WTC11 (cell line): ENCODE measurements at places on chromosomes 7 and 10.

DNA sequence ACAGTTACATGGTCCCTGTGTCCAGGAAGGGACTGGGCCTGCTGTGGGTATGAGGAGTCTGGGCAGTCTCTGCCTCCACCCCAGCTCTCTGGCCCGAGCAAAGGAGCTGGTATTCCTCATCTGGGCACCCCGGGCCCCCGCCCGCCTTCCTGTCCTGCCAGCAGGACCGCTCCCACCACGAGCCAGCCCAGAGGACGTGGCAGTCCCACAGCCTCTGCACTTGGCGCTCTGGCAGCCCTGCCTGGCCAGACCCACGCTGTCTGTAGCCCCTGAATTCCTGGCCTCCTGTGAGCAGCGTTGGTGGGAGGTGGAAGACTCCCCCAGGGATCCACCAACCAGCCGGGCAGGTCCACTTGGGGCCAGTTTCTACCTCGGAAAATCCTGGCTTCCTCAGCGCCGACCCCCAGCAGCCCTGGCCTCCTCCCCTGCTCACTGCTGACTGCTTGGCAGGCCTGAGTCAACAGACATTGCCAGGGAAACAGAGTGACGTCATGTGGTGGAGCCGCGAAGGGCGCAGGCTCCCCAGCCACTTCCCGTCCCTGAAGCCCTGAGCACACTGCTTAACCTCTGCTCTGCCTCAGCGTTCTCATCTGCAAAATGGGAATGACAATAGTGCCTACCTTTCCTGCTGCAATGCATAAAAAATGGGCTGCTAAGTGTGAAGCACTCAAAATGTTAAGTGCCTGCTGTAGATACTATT lies 21.6 kb upstream of the LIMK1 start:
- no peak for DNase-seq

DNA sequence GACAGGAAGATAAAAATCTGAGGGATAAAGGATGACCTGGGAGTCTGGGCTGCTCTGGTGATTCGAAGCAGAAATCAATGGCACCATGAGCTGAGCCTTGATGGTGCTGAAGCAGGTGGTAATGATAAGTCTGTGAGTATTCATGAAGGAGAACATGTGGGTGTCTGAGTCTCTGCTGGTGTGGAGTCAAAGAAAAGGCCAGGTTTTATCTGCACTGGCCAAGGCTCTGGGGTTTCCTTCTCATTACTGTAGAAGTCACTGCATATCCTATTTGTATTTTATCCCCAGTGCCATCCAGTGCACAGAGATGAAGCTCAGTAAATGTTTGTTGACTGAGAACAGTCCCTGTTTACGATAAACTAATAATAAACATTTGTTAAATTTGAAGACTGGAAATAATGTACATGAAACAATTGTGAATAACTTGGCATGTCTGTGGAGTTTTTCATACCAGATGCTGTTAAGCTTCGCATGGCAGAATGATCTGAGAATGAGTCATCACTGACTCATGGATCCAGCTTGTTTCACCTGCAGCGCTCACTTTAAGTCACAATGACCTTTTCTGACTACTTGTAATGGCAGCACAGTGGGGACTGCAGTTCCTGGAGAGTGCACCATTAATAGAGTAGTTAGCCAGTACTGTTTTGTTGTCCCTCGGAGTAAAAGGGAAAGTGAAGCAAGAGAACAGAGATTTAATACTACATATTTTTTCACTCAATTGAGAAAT lies 538.5 kb downstream of the HTR7 start:
- DNase-seq, result peak; percentile 21

GRCh38 chr10:63375859-63376258 lies 89.9 kb downstream of the JMJD1C start:
- DNase-seq, result no peak

DNA sequence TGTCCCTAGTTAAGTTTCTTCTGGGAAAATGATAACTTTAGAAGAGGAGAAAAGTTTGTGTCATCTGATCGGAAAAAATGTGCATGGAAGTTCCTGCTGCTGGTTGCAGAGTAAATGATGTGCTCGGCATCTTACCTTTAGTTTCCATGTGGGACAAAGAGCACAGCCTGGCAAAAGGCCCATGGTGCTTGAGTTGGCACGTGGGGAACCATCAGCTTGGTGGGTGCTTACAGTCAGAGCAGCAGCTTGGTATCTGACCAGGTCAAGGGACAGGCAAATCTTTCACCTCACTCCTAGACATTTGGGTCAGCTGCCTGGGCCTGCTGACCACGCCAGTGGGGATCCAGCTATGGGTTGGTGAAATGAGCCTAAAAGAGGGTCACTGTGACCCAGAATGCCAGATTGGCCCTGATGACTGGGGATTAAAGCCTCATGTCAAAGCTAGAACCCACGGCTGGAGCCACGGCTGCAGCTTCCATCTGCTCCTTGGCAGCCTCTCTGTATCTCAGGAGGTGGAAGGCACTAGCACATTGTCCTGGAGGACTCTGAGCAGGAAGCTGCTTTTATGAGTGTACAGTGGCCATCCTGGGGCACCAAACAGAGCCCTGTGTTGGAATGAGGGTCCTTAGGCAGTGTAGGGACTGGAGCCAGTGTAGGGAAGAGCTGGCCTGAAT lies 24.7 kb downstream of the VWC2 start:
- DNase-seq, result no peak

- DNase-seq, result no peak
Measured at GRCh38 chr7:150947241-150947745, 30.8 kb downstream of the KCNH2 start.

DNA sequence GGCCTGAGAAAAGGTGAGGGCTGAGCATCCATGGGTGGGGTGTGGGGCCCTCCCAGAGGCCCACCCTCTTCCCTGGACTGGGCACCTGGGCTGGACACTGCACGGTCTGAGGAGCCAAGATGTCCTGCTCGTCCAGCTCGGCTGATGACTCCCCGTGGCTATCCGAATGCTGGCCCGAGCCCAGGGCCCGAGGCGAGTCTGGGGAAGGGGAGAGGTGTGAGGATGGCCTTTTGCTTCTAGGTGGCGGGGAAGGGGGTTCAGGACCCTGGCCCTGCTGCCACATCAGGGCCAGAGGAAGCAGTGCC lies 7.1 kb downstream of the NACAD start:
- peak; percentile 4 for DNase-seq

GRCh38 chr7:141928845-141929195 lies 12.6 kb downstream of the OR9A4 start:
- DNase-seq, result no peak

DNA sequence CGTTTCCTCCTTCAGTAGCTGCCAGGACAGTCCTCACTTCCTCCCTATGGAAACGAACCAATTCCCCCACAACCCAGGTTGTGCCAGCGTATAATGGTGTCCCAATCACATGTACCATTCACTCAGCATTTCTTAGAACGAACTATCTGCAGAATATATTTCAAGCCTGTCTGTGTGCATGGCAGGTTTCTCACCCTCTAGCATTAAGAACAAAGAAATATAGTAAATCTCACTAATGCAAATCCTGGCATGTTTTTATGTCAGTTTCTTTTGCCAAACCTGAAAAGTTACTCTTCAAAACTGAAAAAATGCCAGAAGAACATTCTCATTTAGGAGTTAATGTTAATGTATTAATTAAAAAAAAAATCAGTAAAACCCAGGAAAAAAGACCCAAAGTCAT lies 405.9 kb upstream of the KLF6 start:
- no peak for DNase-seq

- no peak for DNase-seq
Measured at GRCh38 chr10:61319386-61320256, 133.6 kb downstream of the TMEM26 start.

- DNase-seq, result no peak
Measured at GRCh38 chr7:84735677-84736076, 451.2 kb downstream of the SEMA3D start.

DNA sequence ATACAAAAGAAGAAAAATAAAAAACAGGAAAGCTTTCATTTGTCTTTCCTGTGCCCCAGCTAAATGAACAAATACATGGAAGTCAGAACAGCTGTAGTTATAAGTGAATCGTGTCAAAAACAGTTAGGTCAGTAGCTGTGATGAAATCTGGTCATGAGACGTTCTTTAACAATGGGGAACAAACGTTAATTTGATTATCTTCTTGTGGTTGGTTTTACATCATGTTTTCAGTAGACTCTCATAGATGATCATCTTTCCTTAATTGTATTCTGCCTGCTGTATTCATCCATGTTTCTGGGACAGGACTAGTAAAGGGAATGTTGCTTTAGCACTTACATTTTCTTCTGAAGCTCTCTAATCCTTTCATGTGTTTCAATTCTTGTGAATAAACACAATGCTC lies 97.0 kb downstream of the PCLO start:
- DNase-seq, result no peak
